ENCODE measurements at places on chromosomes 13 and 19.

GRCh38 chr13:99316657-99317256 lies 9.6 kb upstream of the GPR183 start:
- no peak for DNase-seq

DNA sequence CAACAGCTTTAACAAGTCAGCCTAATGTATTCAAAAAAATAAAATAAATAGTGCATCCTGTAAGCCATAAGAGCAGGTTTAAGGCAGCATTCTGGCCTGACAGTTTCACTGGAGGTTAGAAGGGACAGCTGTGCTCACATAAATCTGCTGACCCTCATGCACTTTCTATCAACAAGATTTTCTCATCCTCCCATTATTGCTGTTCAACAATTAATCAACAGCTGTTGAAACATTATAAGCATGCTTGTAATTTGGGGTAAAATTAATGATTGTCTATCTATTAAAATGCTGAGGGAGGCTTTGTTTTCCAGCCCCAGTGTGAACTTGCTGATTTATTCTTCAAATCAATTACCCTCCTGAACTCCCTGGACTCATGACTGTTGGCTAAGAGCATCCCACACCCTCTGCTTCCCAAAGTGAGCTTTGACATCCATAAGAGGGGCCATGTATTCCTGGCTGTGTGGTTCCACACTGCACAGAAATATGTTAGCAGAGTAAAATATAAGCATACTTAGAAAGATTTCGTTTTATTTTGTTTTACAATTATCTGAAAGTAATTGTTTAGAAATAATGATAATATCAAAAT lies 492.4 kb downstream of the EFNB2 start:
- no peak for DNase-seq

- no peak for DNase-seq
Measured at GRCh38 chr19:17834350-17835181, 13.2 kb downstream of the JAK3 start.

- DNase-seq = no peak
Measured at GRCh38 chr13:39284801-39285388, 246.6 kb downstream of the NHLRC3 start.

- no peak for DNase-seq
Measured at GRCh38 chr13:90477216-90477615, 870.3 kb upstream of the MIR17HG start.

- DNase-seq = no peak
Measured at GRCh38 chr13:66483712-66484111, 746.4 kb downstream of the PCDH9 start.

DNA sequence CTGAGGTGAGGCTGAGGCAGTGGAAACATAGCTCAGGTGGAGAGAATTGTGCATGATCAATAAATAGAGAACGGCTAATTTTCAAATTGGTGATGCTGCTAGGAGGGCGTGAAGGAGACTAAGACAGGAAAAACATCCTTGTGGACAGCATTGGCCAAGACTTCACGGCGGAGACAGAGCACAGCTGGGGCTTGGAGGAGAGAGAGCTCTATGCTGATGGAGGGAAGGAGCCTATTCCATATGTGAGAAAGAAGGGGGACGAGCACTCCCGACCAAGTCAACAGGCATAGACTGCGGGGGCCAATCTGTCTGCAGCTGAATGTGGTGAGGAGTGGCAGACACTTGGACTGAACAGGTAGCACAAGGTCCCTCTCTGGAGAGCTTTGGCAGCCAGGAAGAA lies 14.8 kb upstream of the SPATA13 start:
- no peak for DNase-seq
